ENCODE measurements at places on chromosomes 16 and 17.

DNA sequence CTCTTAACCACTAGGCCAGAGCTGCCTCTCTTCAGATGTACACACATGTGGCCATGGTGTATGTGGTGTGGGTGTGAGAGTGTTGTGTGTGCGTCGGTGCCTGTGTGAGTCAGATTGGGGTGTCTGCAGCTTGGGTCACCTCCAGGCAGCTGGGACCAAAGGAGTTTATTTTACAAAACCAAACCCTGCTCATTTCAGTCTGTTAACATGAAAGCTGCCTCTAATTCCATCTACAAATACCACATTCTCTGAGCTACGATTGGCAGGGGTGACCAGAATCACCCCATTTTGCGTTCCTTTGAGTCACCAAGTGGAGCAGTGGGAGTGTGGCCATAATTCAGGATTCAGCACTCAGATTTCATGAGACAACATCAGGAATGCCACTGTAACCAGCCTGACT is 105.3 kb downstream of the IRX5 start:
- no peak for DNase-seq

DNA sequence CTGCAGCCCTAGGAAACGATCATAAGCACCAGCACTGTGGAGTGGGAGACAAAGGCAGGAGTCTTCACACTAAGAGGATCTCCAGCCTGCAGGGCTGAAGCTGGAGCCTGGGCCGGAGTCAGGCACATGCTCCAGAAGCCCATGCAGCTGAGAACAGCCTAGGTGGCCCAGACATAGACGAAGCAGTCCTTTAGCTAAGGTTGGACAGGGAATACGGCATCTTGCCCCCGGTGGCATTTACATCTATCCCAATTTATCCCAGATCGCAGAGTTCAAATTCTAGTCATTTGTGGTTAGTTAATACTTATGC is 13.9 kb downstream of the TSPOAP1 start:
- no peak for DNase-seq

DNA sequence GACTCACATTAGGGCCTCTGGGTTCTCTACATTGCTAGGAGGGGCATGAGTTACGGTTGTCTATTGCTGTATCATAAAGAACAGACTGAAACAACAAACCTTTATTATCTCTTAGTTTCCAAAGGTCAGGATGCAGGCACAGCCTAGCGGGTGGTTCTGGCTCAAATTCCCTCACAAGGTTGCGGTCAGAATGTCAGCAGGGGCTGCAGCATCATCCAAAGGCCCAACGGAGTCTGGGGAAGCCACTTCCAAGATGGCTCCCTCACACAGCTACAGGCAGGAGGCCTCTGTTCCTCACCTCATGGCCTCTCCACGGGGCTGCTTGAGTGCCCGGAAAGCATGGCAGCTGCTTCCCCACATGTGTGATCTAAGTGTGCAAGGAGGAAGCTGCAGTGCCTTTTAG is 29.6 kb upstream of the ZFPM1 start:
- no peak for DNase-seq

- peak; percentile 35 for DNase-seq
Measured at GRCh38 chr16:3654249-3654991, at the start of gene DNASE1. Gene DNASE1 (plus strand): TSS chr16:3654691. CDS start chr16:3655374, 683 bp downstream.

DNA sequence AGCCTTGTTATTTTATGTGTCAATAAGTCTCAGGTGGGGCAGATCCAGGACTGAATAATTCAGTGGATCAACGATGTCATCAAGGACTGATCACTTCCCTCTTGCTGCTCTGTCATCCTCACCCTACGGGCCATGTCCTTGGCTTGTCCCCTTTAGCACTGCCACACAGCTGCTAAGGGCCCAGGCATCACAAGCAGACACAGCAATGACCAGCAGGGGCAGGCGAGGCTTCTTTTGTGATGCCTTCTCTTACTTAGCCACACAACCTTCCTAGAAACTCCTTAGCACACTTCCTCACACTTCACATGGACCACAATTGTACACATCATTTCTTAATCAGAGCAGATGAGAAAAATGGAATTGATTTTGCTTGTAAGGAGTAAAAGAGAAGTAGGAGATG is 356.3 kb upstream of the SOX9 start:
- DNase-seq: no peak

GRCh38 chr17:39543664-39544063 is 64.1 kb downstream of the NEUROD2 start:
- no peak for DNase-seq

DNA sequence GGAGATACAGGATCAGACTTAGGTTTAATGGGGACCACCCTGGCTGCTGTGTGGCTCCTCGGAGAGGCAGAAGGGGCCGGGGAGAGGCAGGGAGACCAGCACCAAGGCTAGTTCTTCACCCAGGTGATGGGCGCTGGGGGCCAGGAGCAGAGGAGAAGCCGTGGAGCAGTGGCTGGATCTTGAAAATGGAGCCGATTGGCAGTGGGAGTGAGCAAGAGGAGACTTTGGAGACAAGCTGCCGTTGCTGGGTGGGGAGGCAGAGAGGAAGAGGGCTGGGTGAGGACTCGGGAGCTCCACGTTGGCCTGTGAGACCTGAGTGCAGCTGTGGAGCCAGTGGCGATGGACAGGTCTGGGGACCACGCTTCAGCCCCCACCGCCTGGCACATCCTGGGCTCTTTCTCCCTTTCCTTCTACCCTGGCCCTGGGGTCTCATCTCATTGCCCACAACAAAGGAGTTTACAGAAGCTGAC is 9.0 kb downstream of the RAB11FIP4 start:
- no peak for DNase-seq

DNA sequence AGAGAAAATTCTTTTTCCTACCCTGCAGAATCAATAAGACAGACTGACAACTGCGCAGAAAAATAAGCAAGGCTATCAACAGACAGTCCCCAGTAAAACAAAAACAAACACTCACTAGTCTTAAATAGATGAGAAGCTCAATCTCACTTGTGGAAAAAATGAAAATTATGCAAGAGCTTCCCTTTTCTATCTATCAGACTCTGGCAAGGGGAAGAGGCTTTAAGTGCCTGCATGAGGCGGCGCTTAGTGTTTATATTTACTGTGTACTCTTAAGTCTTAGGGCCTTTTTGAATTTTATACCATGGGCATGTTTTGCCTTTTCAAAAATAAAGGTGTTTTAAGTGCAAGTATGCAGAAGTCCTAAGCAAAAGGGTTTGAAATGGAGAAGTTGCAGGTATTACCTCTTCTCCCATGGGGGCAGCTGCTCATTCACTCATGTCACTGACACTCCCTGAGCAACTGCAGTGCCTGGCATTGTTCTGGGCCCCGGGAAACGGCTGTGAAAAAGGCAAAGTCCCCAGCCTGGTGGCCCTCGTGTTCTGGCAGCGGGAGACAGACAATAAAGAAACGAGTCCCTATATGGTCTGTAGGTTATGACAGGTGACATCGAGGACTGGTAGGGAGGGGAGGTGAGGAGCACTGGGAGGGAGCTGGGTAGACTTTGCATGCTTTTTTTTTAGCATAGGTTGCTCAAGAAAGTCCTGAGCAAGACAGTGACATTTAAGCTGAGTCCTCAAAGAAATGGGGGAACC is 35.2 kb downstream of the HSBP1 start:
- DNase-seq: peak; percentile 11

- no peak for DNase-seq
Measured at GRCh38 chr16:50765260-50765659, 23.4 kb downstream of the CYLD start.

- DNase-seq: no peak
Measured at GRCh38 chr17:36515837-36516236, 18.8 kb downstream of the MYO19 start.

GRCh38 chr17:33967608-33968349 is 287.3 kb upstream of the CCL2 start:
- no peak for DNase-seq

- peak; percentile 1 for DNase-seq
Measured at GRCh38 chr17:58913971-58914769, 158.5 kb downstream of the PPM1E start.

- DNase-seq: no peak
Measured at GRCh38 chr17:11719856-11720255, 121.6 kb downstream of the DNAH9 start.

DNA sequence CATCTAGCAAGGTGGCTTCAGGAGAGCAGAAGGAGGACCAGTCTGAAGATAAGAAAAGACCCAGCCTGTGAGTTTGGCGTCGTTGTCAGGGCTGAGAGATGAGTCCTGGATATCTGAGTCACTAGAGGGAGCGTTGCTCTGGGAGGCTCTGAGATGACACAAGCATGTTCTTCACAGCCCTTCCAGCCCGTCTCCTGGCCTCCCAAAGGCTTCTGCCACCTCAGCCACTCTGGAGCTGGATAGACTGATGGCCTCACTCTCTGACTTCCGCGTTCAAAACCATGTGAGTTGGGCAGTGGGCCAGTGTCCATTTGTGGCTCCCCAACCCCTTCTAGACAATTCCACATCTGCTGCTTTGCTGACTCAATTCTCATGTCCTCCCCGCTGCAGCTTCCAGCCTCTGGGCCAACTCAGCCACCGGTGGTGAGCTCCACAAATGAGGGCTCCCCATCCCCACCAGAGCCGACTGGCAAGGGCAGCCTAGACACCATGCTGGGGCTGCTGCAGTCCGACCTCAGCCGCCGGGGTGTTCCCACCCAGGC is 2.3 kb downstream of the TGFB1I1 start:
- no peak for DNase-seq

DNA sequence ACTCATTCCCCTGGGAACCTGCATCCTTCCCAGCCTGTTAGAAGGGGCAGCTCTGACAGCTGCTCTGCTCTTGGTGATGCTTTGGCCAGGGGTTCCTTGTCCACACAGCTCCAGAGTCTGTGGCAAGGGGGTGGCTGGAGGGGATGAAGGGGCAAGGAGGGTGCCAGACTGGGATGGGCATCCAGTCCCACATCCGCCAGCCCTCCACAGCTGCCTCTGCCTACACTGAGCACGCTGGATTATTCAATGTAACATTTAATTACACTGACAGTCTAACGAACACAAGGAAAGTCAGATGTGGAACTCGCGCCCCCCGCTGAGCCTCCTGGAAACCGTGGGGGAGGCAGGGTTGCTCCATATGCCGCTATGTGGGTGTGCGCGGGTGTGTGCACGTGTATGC is 101.1 kb downstream of the C16orf78 start:
- DNase-seq: no peak

GRCh38 chr16:49093939-49094338 is 187.7 kb downstream of the CBLN1 start:
- DNase-seq: no peak

DNA sequence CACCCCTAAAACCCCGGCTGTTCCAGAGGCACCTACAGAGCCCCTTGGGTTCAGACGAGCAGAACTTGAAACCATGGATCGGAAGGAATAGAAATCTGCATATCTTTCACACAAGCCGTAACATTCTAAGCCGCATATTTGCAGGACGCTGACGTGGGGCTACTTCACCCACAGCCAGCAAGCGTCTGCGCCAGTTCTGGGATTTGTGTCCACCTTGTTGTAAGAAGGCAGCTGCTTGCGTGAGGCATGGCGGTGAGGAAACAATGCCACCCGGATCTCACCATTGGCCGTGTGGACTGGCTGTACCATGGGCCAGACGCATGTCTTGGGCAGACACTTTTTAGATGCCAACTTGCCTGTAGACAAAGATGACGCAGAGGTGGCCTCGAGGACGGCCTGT is 34.5 kb downstream of the TNFRSF13B start:
- no peak for DNase-seq

- peak; percentile 86 for DNase-seq
Measured at GRCh38 chr17:632560-632959, 82.1 kb downstream of the VPS53 start.

GRCh38 chr17:82801377-82801970 is 38.3 kb downstream of the ZNF750 start:
- DNase-seq: no peak

DNA sequence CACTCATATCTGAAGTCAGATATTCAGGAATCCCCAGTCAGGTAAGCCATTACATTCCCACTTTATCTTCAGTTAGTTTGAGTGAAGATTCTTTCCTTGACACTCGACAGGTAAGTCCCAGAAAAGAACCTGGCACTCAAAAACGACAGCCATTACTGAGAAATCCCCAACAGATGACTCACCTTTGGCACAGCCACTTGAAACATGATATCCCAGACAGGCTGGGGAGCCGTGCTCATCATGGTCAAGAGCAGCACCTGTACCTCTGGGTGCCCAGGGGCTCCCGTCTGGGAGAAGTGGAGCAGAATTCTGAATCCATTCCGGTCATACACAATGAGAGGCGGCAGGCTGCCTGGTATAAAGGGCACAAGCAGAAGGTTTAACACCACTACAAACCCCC is 16.8 kb upstream of the COG7 start:
- DNase-seq: no peak

- no peak for DNase-seq
Measured at GRCh38 chr16:4814046-4814445, 11.6 kb upstream of the ROGDI start.

DNA sequence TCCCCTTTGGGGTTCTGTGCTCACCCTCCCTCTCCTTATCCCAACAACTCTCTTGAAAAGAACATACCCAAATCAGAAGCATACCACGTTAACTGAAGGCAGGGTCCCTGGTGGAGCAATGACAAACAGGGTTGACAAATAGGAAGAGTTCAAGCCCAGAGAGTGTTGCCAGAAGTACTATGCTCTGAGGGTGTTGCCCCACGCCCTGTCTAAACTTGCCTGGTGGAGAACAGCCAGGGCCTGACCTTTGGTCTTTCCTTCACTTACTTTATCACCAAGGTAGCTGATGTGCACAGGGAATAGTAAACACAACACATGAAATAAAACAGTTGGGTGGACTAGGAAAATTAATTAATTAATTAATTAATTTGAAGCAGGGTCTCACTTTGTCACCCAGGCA is 23.3 kb downstream of the ZNF75A start:
- DNase-seq: no peak

GRCh38 chr17:8123695-8124349 is at the start of gene HES7:
Gene HES7 (minus strand): TSS chr17:8124106. CDS start chr17:8124084, 22 bp downstream.
- DNase-seq: peak; percentile 48

GRCh38 chr16:87715658-87716057 is 50.1 kb downstream of the KLHDC4 start:
- no peak for DNase-seq

- DNase-seq: peak; percentile 75
Measured at GRCh38 chr17:11144358-11145233, 96.4 kb upstream of the SHISA6 start.

DNA sequence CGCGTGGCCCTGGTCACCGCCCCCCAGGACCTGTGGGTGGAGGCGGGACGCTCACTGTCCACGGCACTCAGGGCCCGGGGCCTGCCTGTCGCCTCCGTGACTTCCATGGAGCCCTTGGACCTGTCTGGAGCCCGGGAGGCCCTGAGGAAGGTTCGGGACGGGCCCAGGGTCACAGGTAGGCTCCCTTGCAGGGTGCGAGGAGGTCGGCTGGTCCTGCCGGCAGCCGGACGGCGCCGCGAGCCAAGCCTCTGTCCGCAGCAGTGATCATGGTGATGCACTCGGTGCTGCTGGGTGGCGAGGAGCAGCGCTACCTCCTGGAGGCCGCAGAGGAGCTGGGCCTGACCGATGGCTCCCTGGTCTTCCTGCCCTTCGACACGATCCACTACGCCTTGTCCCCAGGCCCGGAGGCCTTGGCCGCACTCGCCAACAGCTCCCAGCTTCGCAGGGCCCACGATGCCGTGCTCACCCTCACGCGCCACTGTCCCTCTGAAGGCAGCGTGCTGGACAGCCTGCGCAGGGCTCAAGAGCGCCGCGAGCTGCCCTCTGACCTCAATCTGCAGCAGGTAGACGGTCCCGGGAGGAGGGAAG is 1.3 kb downstream of the GUCY2D start:
- no peak for DNase-seq
